ENCODE measurements at places on chromosomes 16 and 17.

GRCh38 chr17:2051061-2051932, 3.6 kb upstream of the HIC1 start:
- DNase-seq, result no peak

- no peak for DNase-seq
These were observed 41.5 kb downstream of the CYB5B start for GRCh38 chr16:69465881-69466280.

GRCh38 chr16:54287131-54288029, 793 bp upstream of the IRX3 start:
- DNase-seq, result no peak

- no peak for DNase-seq
These were observed 44.2 kb downstream of the NEUROD2 start for GRCh38 chr17:39563476-39563875.

- DNase-seq, result no peak
These were observed 27.7 kb downstream of the USP7 start for GRCh38 chr16:8935989-8936388.

DNA sequence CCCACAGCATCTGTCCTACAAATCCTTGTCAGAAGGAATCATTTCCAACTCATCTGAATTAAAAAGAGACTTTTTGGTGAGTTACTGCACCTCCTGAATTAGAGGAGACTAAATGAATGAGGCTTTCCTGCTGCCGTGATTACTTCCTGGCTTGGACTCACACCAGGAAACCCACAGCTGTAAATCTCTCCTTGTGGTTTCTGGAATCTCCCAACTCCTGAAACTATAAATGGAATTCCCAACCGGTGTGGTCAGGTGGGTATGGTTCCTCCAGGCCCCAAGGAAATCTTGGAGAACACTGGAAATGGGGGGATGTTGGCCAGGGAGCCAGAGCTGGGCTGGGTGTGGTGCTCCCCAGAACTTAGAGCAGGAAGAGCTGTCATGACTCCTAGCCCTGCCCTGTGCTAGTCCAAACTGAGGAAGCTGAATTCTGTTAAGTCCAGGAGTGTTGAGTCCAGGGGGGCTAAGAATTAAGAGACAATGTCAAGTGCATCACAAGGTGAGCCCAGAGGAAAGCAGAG, 216.4 kb downstream of the GSG1L start:
- DNase-seq, result no peak

DNA sequence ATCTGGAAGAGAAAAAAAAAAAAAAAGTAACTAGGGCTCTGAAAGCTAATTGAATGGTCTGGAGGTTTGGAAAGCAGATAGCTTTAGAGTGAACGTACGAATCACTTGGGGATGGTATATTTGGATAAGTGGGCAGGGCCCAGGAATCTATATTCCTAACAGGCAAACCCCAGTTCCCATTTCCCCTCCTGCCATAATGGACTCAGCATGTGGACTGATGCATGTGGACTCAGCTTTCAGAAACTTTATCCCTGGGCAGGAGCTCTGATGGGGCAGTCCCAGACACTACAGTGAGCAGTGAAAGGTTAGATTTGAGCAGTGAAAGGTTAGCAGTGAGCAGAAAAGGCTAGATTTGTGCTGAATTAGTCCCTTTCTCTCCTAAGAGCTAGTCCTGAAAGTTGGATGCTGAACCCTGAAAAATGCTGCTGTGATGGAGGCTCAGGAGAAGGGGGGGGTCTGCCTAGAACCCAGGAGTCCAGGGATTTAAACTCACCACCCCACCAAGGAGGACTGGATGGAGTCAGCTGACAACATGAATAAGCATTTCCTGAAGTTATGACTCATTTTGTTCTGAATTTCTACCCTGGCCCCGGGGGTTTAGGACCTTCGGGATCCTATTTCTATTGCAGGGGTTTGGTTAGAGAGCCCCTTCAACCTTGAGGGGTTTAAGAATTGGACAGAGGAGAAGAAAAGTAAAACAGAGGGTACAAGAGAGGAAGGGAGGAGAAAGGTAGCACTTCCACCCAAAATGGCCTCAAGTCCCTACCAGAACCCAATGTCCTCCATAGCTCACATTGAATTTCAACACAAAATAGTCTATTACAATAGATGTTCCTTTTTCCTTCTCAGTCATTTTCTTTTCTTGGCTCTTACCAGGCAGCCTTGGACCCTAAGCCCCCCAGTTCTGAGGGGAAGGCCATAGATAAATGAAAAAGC, 10.3 kb upstream of the FZD2 start:
- DNase-seq, result no peak

DNA sequence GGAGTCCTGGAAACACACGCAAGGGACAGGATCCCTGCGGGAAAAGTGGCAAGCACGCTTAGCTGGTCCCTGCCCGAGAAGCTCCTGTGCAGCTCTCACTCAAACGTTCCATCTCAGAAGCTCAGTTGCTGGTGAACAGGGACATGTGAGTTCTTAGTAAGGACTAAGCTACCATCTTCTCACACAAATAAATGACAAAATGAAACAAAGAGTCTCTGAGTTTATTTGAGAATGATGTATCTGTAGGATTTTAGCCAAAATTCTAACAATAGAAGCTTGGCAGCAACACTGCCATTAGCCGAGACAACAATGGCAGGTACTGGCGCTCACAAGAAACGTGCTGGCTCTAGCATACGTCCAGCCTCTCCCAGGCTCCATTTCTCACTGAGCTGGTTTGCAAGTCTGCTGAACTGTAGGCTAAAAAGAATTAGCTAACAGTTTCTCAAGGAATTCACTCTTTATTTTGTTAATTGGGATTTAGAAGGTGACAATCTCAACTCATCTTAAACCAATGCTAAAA, 90.2 kb downstream of the VPS53 start:
- DNase-seq, result no peak

Measured in activated CD4-positive, alpha-beta T cell treated with anti-CD3 and anti-CD28 coated beads, Interleukin-2, Interleukin-6, amounts not matched to agents 100 ng/mL and 50 ng/mL, durations not matched to agents 16 hours and 8 hours (primary cell).